ENCODE measurements at places on chromosomes 6 and 20.

- DNase-seq = no peak
Measured at GRCh38 chr20:53515749-53516148, 77.9 kb downstream of the ZNF217 start.

- no peak for DNase-seq
Measured at GRCh38 chr6:170476360-170476759, 76.7 kb downstream of the PSMB1 start.

DNA sequence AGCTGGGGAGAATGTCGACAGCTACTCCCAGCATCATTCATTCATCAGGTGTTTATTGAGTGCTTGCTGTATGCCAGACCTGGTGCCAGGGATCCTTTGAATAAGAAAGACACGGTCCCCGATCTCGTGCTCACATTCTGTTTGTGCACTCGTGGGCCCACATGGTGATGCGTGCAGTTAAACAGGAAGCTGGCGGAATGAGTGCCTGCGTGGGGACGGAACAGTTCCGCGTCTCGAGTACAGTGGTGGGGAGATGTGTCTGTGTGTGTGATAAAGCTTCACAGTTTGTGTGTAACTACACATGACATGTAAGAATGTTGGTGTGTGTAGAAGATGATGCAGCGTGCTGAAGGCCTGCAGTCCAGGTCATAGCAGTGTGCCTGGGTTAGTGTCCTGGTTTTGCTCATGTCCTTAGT lies 6.5 kb downstream of the RBM38 start:
- no peak for DNase-seq

- DNase-seq = no peak
Measured at GRCh38 chr20:43586641-43587040, 4.1 kb upstream of the IFT52 start.

DNA sequence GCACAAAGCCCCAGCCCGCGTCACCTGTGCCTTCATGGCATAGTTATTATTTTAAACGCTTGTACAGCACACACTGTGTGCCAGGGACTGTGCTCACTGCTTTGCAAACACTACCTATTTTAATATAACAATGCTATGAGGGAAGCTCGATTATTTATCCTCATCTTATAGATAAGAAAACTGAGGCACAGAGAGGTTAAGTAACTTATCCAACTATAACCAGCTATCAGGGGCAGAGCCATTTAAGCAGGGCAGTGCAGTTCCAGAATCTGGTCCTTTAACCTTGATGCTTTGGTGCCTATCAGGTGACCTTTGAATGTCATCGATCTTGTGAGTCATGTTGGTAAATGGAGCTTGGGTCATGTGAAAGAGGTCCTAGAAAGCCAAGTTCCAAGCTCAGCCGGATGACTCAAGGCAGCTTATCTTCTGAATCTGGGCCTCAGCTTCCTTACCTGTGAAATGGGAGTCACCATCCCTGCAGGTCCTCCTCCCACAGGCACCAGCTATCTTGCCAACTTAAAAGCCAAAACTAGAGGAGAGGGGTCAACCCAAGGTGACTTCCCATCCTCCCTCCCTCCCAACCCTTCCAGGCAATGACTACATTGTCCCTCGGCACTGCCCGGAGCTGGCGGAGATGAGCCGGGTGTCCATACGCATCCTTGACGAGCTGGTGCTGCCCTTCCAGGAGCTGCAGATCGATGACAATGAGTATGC lies 56.4 kb upstream of the TTPAL start:
- no peak for DNase-seq

DNA sequence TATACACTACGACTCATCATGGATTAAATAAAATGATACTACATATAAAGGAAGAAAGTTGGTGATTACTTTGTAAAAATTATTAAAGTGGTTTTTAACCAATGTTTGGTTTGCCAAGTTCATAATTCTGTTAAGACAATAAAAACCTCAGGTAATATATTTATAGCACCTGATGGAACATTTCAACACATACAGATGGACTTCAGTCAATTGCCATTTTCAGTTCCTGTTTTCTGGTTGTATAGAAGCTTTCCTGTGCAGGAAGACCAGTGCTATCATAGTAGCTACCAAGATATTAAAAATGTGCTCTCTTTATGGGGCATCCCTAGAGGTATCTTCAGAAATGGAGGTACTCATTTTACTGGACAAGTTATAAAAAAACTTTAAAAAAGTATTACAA lies 1686.4 kb downstream of the GRIK2 start:
- no peak for DNase-seq

DNA sequence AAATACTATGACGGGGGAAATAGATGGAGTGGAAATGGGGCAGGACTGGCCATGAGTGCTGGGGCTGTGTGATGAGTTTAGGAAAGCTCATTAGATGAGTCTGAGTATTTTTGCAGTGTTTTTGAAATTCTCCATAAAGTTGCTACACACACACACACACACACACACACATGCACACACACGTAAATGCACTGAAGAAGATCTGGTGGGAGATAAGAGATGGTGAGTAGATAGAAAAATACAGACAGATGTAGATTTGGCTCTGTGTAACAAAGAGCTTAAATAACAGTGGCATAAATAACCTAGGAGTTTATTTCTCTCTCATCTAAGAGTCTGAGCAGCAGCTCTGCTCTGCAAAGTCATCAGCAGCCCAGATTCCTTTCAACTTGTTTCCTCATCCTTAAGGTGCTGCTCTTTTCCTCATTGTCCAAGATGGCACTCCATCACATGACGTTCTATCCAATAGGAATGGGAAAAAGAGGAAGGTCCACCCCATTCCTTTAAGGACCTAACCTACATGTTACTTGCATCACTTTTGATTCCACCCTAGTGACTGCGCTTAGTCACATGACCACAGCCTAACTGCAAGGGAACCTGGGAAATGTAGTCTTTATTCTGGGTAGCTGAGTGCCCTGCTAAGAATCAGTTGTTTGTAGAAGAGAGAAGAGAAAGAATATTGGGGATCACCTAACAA lies 76.4 kb downstream of the EYA2 start:
- DNase-seq = peak; percentile 41

DNA sequence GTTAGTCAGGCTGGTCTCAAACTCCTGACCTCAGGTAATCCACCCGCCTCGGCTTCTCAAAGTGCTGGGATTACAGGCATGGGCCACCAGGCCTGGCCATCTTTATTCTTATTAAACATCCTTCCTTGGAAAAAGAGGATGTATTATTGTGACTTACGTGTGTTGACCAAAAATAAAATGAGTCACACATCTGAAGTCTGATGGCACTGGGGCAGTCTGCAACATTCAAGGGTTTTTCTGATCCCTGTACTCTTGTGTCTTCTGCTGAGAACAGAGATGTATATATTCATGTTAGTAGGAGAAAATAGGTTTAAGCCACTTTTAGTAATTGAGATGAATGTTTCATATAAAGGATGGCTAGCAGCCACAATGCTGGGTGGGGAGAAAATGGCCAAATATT lies 129.9 kb upstream of the RIPOR2 start:
- DNase-seq = no peak

DNA sequence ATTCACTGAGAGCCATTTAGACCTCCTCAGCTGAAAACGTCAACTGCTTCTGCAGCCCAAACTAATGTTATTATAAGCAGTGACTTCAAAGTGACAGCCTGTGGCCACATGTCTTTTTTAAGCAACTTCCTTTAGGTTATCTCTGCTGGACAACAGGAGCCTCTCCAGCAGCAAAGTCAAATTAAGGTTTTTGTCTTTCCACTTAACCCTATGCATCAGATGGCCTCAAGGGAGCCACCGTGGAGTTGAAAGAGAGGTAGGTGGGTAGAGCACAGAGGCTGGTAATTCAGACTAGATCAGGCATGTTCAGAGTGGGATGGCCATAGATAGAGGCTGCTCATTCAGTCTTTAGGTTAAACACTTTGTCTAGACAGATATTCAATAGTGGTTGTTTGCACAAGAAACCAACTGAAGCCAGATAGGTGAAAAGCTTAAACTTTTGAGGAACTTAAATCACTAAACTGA lies 300.6 kb upstream of the ECI2 start:
- DNase-seq = no peak

DNA sequence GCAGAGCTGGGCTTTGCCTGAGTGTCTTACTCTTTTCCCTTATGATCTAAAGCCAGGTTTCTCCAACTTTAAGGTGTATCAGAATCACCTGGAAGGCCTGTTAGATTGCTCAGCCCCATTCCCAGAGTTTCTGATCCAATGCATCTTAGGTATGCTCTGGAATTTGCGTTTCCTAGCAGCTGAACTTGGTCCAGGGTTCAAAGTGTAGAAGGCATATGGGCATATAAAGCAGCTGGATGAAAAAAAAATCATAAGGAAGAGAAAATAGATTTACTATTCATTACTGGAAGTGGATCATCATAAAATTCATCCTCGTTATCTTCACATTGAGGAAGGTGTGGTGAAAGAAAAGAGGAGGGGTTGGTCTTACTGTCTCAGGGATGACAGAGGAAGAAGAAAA lies 56.8 kb upstream of the CDKAL1 start:
- no peak for DNase-seq

- DNase-seq = no peak
Measured at GRCh38 chr20:35942243-35942642, 12.1 kb downstream of the SCAND1 start.

GRCh38 chr6:32635526-32636123 lies 1.6 kb upstream of the HLA-DQA1 start:
- no peak for DNase-seq

Data from activated CD4-positive, alpha-beta T cell treated with anti-CD3 and anti-CD28 coated beads, Interleukin-2, Interleukin-4, amounts not matched to agents 100 ng/mL and 50 ng/mL, durations not matched to agents 16 hours and 8 hours (primary cell).